ENCODE measurements at places on chromosomes 2 and 18.

- no peak for DNase-seq
Measured at GRCh38 chr2:160387558-160388262, 105.9 kb downstream of the RBMS1 start.

DNA sequence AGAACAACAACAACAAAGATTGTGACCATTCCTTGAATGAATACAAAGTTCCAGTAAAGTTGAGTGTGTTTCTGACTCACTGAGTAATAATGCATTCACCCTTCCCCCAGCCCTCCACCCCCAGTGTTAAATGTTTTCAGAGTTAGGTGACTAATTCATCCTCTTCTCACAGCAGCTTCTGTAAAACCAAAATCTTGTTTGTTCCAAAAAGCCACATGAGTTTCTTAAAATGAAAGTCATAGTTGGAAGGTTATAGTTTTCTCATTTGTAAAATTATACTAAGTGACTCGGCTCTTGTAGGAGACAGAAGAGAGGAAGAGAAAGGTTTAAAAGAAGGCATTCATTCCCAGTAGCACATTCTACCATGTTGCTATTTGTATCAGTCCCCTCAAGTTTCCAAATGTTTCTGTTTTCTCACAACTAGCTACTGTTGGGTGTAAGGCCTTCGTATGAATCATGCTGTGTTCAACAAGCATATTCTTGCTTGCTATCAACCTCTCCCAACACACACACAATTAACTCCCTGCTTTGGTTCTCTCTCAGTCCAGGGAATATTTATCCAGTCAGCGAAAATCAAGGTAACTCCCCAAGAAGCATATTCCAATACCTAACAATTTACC is 75.3 kb downstream of the MBD2 start:
- DNase-seq = no peak

DNA sequence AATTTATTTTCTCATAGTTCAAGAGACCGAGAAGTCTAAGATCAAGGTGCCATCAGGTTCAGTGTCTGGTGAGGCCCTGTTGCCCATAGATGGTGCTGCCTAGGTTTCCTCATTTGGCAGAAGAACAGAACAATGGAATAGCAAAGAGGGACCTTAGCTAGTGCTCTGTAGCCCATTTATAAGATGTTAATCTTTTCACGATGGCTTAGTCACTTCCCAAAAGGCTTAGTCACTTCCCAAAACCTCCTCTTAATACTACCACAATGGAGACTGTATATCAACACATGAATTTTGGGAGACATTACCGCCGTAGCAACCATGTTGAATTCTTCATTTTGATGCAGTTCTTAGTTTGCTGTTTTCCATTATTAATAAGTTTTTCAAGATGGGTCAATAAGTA is 246.3 kb upstream of the NRP2 start:
- DNase-seq = no peak

DNA sequence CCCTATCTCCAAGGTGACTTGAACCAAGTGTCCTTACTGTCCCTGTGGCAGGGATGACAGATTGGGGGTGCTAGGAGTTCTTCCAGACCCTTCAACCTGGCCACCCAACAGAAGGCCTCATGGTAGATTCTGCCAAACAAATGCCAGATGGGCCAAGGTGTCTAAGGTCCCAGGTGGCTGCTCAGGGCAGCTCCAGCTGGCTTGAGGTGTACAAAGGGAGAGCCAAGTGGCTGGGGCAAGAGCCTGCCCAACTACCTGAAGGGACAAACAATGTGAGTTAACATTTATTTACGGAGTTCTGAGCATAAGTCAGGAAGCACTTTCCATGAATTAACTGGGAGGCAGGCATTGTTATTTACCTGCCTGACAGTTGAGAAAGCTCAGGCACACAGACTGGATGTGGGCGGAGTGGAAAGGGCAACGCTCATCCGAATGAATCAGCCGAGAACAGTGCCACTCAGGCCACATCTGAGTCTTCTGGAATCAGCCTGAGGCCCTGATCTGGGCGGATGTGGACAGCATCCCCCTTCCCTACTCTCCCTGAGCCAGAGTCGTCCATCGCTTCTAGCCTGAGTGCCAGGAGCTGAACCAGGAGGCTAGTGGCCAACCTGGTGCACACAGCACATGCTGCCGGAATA is 4.4 kb upstream of the KCNIP3 start:
- no peak for DNase-seq

GRCh38 chr2:138294451-138294850 is 207.1 kb upstream of the SPOPL start:
- DNase-seq = no peak

DNA sequence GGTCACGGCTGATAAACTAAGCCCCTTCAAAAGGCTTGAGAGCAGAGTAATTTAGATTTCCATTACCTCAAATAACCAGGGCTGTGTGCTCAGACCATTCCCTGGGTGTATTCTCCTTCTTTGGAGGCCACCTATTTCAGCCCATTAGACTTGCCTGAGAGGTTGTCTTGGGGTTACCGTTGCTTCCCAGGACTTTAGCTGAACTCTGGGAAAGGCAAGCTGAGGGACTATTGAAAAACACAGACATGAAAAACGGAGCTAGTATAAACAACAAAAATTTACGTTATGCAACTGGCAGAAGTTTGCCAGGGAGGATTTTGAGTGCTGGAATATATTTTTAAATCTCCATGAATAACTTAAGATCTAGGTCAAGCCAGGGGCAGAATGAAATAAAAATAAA is 561.0 kb upstream of the TNP1 start:
- no peak for DNase-seq

GRCh38 chr2:224069172-224069571 is 30.1 kb upstream of the SERPINE2 start:
- no peak for DNase-seq

DNA sequence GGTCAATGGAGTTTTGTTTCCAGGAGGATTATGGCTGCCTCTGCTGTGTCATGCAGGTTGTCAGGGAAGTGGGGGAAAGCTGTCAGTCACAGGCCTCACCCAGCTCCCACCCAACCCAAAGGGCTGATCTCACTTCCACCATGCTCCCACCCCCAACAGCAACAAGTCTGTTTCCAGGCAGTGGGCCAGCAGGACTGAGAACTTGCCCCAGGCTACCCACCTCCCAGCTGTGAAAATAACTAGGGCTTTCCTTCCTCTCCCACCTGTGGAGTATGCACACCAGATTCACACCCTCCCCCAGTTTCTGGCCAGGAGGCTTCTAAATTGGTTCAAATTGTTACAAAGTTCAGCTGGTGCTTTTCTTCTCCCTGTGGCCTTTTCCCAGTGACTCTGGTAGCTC is 95.6 kb upstream of the ACVR1 start:
- no peak for DNase-seq

DNA sequence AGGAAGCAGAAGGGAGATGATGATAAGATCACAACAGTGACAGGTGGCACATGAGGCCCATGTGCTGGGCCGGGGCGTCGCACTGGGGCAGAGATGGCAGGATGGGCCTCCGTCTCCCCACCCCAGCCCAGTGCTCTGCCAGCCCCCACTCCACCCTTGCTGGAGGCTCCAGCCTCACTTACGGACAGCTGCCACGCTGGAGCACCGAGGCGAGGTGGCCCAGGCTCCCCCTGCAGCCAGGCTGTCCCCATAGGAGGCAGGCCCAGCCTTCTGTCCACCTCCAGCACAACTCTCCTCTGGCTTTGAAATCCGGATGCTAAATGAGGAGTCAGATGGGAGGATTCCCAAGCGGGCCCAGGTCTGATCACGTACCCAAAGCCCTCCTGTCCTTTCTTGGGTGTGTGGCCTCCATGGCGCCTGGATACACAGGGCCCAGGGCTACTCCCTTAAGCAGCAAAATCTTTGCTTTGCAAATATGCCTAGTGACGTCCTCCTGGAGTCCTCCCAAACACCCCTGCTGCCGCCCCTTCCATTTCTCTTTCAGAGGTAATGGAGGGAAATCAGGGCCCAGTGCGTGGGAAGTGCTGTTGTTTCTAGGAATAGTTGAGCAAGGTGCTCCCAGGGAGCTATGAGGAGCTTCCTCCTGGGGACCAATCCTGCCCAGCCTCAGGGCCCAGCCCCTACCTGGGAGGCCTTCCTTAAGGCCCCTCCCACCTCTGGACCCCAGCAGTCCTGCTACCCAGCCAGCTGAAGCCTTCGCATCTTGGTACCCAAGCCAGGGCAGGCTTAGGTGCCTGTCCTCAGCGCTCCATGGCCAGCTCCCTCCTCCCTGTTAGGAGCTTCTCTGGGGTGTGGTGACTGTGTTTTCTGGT is 170.4 kb upstream of the MYCN start:
- DNase-seq = no peak

DNA sequence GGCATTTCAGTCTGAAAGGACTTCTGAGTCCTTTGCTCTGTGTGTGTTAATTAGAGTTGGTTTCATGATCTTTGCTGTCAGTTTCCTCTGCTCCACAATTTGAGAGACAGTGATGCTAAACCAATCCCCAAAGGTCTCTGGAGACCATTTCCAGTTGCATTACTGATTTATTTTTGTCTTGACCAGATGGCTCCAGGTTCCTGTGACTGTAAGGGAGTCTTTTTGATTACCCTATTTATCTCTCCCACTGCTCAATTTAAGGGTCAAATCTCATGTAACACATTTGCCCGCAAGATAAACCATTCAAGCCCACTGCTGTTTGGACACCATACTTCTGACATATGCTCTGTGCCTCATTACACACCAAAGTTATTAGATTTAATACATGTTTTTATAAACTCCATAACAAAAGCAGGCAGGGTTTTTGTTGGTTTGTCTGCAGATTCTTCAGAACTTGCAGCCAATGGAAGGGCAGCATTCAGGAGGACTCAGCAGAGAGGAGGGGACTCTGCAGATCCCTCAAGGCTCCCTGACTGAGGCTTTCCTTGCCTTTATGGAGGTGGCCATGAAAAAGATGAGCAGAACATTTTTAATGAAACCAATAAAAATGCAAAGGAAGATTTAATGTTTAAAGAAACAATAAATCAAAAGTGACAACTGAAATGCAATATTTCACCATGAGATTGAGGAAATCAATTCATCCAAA is 889.3 kb upstream of the CELF4 start:
- no peak for DNase-seq

DNA sequence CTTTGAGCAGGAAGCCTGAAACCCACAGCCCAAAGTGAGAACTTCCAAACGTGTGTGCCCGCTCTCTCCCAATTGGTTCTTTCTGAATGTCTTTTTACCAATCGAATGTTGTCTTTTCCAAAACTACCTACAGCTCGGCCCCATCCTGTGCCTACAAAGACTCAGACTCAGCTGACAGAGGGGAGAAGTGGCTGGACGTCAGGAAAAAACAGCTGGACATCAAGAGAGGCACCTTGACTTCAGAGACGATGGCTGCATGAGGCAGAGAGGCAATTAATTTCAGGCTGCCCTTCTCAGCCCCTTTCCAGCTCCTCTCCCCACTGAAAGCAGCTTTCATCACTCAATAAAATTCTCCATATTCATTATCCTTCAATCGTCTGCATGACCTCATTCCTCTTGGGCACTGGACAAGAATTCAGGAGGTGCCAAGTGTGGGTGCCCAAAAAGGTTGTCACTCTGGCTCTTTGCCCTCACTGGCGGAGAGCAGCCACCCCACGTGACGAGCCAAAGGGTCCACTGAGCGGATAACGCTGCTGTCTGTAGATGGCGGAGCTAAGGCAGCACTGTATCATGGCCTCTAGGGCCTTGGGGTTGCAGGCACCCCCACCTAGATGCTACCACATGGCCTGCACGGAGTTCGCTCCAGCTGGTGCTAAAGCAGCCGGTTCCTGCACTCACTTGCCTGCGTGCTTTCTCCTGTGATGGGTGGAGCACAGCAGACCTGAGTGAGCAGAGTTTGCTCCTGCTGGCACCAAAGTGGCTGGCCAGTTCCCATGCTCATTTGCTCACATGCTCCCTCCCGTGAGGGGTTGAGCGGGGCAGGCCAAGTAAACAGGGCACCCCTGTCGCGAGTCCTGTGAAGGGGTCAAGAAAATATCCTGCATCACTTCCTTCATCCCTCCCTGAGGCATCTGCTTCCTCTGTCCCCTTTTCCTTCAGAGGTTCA is 37.9 kb downstream of the FAM210A start:
- DNase-seq = no peak

DNA sequence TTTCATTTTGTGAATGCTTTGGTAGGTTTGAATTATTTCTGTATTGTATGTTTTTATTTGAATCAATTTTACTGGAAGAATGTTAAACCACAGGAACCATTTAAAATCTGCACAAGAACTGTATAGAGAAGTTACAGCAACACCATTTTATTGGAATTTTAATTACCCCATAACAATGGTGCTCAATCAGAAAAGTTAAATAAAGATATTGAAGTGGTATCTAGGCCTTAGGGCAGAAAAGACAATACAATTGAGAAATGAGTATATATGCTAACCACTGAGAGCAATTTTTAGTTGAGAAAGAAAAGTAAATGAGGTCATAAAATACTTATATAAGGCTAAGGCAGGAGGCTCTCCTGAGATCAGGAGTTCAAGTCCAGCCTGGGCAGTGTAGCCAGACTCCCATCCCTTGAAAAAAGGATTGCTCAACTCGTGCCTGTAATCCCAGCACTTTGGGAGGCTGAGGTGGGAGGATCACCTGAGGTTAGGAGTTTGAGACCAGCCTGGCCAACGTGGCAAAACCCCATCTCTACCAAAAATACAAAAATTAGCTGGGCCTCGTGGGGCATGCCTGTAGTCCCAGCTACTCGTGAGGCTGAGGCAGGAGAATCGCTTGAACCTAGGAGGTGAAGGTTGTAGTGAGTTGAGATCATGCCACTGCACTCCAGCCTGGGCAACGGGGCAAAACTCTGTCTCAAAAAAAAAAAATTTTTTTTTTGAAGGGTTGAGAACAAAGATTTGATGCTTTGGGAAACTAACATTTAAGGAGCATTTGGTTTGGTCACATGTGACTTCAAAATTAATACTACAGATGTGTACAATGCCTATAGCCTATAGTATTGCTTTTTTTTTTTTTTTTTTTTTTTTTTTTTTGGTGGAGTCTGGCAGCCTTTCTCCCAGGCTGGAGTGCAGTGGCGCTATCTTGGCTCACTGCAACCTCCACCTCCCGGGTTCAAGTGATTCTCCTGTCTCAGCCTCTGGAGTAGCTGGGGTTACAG is 212.9 kb upstream of the STON1 start:
- no peak for DNase-seq

DNA sequence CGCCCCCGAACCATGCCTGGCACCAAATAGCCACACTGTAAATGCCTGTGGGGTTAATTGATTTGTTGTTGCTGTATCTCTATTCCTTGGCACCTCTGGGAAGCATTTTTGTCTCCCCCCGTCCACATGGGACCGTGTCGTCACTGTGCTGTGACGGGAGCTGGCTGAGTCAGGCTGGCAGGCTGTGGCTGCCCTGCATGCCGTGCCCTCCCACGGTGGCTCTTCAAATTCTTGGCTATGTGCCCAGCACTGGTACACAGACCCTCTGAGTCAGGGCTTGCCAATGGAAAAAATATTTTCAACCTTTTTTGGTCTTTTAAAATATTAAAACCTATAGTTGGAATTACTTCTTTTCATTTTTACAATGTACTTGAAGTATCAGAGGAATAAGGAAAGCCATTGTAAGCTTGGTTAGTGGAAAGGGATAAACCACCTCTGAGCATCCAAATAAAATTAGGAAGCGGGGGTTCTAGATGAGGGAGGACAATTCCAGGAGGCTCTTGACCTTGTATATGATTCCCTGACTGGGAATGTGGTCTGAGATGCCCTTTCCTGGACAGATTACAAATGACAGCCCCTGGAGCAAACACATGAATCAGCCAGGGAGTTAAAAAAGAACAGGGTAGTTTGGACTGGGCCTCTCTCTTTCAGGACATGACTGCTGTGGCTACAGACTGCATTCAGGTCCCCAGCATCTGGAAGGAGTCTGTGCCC is 59.4 kb downstream of the DGKD start:
- peak; percentile 71 for DNase-seq

All from activated CD8-positive, alpha-beta memory T cell treated with anti-CD3 and anti-CD28 coated beads for 4 hours (primary cell).